GM20000 (cell line): ENCODE measurements at places on chromosomes 16 and 17.

GRCh38 chr16:31505483-31505882, 2.7 kb downstream of the RUSF1 start:
- DNase-seq = no peak

DNA sequence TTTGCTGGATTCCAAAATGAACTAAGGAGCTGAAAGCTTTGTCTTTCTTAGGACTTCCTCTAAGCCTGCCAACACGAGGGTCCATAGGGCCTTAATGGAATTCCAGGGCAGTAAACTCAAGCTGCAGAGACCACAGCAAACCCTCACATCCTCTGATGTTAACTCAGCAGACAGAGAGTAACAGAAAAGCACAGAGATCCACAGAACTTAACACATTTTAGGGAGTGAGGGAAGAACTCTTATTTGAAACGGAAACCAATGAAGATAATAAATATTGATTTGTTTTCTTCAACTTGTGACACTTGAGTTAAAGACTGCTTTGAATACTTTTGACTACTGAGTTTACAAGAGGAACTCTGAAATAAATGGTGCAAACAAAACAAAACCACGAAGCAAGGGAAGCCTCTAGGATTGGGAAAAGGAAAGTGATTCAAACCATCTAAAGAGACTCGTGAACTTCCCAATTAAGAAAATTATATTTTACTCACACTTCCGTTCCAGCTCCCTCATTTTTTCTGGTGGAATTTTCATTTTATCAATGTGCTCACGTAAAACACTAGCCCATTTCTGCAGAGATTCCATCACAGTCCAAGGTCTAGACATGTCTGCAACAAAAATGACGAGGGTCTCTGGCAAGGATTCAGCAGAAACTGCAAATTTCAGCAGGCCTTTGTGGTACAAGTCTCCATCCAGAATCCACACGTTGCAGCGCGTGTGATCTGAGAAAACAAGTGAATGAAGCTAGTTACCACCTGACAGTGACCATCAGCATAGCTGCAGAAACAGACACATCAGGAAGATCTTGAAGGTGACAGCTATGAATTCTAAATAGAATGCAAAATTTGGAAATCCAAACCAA, 9.2 kb downstream of the DYNC1LI2 start:
- no peak for DNase-seq

DNA sequence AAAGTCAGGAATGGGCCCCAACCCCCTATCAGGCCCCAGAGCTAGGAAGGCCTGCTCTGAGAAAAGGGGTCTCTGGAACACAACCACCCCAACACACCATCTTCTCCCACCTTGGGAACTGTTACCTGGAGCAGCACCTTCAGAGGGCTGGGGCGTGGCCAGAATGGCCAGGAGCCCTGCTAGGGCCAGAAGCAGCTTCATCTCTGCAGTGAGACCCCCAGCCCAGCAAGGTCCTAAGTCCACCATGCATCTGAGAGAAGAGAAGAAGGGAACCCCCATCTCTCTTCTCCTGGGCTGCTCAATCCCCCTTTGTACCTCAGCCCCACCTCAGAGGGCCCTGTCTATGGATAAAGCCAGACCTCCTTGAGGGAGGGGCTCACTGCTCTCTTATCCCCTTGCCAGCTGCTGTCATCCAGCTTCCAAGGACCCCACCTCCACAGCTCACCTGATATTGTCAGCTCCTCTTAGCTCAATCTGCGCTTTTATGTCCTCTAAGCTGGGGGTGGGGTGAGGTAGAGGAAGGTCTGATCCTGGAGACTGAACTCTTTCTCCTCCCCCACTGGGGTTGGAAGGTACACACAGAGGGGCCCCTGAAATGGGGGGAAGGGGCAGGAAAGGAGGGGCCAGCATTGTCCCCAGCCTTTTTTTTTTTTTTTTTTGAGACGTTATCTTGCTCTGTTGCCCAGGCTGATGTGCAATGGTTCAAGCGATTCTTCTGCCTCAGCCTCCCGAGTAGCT, at the start of gene MPO:
MPO (minus strand) TSS at position 456 of the 738 bp plus-strand sequence; CDS start at position 279, 177 bp downstream.
- no peak for DNase-seq

- no peak for DNase-seq
Measured at GRCh38 chr17:44844390-44844830, 3.3 kb upstream of the HIGD1B start.

- DNase-seq = no peak
Measured at GRCh38 chr16:88684569-88685155, 1.6 kb downstream of the SNAI3 start.

DNA sequence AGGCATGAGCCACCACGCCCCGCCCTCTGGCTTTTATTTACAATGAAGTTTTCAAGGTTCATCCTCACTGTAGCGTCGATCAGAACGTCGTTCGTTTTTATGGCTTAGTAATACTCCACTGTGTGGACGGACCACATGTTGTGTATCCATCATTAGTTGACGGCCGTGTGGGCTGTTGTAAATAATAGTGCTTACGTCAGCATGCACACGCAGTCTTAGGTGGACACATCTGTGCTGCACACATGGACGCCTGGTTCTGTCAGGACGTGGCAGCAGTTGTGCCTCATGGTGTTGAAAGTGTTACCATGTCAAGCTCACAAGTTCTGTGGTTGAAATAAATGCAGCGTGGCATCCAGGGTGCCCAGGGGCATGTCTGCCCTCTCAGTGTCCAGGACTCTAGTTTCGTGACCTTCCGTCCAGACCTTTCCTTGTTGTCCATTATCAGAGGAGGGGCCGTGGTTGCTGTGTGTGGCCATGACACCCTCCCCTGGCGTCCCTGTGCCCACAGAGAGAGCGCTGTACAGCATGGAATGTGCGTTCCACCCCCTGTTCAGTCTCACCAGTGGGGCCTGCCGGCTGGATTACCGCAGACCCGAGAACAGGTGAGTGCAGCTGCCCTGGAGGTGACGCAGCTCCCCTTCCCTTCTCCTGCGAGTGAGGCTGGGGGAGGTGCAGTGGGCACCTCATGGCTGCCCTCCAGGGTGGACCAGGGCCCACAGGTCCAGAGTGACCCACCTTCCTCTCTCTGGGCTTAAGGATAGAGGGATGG, 22.3 kb downstream of the TCF25 start:
- DNase-seq = no peak

- no peak for DNase-seq
Measured at GRCh38 chr16:88739139-88739976, 33.1 kb downstream of the CTU2 start.

DNA sequence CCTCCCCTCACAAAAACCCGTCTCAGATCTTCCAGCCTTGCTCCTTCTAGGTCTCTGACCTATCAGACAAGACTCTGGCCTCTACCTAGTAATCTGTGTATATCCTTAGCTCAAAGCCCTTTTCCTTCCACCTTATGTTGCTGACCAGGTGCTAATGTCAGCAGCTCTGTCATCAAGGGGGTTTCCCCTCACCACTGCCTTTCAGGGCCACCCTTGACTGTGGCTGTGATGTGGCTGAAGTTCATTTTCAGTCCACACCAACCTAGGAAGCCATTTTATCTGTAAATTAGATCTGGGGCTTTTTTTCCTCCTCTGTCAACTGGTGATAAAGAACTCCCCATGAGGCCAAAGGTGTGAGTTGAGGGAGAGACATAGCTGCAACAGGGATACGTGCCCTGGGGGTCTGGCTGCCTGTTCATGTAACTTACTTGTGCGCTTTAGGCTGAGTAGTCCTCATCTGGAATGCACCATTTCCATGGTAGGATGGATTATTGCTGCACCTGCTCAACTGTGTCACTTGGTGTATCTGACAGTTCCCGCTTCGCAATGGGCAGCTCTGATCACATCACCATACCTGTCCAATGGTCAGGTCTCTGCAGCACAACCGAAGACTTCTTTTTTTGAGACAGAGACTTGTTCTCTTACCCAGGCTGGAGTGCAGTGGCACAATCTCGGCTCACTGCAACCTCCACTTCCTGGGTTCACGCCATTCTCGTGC, 14.7 kb upstream of the RUNDC3A start:
- DNase-seq = no peak

DNA sequence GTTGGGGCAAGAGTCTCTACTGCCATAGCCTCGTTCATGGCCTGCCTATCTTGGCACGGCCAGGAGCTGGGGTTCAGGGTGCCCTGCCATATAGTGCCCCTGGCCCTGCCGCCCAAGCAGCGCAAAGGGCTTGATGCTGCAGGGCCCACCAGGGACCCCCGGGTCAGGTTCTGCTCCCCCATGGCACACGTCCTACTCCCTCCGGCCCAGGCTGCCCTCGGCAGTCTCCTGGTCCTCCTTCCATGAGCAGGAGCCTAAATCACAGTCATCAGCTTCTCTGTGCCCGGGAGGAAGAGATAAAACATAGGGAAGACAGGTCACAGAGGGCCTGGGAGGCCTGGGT, 55.9 kb upstream of the MTSS2 start:
- no peak for DNase-seq

GRCh38 chr17:12522743-12523183, 142.9 kb upstream of the MYOCD start:
- DNase-seq = no peak

DNA sequence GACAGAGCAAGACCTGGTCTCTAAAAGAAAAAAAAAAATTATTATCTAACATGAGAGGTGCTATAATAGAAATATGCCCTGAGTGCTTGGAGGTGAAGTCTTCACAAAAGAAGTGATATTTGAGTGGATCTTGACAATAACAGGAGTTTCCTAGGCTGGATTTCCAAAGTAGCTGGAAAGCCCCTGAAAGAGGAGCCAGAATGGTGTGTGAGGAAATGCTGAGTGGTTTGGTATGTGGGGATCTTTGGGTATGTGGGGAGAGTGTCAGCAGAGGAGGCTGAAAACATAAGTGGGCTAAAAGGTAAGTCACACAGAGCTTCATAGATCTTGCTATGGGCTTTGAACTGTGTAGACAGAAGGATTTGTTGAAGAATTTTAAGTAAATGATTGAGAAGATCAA, 100.1 kb downstream of the YPEL2 start:
- no peak for DNase-seq

DNA sequence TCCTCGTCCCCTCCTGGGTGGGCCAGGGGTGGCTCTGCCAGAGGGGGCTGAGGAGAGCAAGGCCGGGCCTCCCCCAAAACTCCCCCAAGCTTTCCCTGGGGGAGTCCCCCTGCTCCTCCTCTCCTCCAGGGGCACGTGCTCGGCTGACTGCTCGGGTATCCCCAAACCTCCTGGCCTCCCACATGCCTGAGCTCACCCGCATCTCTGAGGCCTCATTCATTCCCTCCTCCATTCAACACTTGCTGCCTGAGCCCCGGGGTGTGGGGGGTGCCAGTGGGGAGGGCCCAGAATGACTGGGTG, 83.1 kb downstream of the RTN4RL1 start:
- DNase-seq = no peak

DNA sequence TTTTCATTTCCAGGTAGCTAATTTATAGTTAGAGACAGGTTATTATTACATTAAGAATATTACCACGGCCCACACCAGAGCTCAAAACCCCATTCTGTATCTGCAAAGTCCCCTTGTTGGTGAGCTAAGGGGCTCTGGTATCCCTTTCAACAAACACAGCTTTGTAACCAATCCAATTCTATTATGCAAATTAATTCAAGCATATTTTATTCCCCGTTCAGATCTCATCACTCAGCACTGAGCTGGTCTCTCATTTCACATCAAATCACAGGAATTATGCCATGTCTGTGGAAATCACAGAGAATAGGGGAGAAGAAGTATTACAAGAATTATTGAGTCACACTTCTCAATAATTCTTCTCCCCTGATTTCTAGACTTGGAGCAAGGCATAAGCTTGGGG, 111.7 kb downstream of the CDH11 start:
- no peak for DNase-seq

DNA sequence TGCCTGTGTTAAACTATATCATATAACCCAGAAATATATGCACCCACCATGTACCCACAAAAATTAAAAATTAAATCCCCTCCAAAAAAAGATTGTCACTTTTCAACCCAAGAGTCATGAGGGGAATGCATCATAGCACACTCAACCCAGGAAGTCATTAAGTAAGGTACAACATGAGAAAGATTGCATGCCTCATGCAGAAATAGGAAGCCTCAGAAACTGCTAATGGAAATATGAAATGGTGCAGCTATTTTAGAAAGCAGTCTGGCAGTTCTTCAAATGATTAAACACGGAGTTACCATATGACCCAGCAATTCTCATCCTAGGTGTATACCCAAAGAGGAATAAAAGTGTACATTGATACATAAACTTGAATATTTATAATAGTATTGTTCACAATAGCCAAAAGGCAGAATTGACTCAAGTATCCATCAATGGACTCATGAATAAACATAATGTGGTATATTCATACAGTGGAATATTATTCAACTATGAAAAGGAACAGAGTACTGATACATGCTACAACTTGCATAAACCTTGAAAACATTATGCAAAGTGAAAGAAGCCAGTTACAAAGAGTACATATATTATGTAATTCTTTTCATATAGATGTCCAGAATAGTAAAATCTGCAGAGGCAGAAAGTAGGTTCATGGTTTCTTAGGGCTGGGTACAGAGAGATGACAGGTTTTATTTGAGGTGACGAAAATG, 70.4 kb downstream of the TMEM100 start:
- no peak for DNase-seq

DNA sequence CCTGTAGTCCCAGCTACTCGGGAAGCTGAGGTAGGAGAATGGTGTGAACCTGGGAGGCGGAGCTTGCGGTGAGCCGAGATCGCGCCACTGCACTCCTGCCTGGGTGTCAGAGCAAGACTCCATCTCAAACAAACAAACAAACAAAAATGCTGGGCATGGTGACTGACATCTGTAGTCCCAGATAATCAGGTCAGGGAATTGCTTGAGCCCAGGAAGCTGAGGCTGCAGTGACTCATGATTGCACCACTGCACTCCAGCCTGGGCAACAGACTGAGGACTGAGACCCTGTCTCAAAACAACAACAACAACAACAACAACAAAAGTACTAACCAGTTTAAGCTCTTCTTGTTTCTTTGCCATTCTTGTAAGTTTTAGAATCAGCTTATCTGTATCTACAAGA, 383.0 kb upstream of the PMFBP1 start:
- DNase-seq = no peak

DNA sequence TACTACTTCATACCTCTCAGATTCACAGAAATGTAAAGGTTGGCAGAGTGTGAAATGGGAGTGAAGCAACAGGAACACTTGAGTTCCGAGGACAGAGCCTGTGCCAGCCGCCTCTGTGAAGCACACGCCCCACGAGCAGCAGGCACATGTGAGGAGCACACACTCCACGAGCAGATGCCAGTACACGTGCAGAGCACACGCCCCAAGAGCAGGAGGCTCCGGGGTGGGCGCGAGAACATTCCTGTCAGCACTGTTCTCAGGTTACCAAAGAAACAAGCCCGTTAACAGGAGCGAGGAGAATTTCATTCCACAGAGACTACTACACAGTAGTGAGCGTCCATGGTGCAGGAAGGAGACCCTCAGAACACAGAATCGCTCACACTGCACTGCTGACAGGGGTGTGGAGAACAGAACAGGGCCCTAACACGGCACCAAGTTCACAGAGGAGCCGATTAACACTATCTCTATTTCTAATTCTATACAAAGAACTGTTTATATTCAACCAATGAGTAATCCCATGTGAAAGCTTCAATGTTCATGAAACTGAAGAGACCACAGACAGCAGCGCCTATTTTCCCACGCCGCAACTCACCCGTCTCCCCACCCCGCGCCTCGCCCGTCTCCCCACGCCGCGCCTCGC, 40.1 kb downstream of the KLHDC4 start:
- DNase-seq = peak; percentile 41
